ENCODE measurements at places on chromosomes 3 and 15.
A peak's percentile ranks its signal among the peaks of the same experiment; 100 is the strongest.

DNA sequence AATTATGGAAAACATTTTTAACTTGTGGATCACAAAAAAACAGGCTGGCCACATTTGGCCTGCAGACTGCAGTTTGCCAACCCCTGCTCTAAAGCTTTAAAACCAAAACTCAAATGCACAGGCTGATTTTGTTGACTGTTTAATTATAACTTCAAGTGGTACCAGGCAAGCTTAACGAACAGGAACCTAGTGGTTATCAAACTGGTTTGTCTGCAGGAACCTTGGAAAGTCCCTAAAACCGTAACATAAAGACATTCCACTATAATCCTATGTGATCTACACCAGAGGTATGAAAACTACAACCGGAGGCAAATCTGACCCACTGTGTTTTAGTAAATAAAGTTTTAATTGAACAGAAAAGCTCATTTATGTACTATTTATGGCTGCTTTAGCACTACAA lies 52.4 kb downstream of the TBL1XR1 start:
- DNase-seq = no peak

DNA sequence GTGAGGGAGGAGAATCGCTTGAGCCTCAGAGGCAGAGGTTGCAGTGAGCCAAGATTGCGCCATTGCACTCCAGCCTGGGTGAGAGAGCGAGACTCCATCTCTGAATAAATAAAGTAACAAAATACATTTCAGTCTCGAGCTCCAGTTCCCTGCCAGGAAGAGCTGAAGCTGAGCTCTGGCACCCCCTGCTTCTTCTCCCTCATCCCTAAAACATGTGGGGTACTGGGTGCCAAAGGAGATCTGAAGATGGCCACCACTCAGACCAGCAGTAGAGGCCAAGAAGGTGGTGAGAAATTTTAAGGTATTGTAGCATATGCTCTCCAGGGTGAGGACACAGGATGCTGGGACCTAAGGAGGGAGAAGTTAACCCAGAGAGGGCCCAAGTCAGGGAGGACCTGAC lies 75.0 kb upstream of the CGNL1 start:
- no peak for DNase-seq

DNA sequence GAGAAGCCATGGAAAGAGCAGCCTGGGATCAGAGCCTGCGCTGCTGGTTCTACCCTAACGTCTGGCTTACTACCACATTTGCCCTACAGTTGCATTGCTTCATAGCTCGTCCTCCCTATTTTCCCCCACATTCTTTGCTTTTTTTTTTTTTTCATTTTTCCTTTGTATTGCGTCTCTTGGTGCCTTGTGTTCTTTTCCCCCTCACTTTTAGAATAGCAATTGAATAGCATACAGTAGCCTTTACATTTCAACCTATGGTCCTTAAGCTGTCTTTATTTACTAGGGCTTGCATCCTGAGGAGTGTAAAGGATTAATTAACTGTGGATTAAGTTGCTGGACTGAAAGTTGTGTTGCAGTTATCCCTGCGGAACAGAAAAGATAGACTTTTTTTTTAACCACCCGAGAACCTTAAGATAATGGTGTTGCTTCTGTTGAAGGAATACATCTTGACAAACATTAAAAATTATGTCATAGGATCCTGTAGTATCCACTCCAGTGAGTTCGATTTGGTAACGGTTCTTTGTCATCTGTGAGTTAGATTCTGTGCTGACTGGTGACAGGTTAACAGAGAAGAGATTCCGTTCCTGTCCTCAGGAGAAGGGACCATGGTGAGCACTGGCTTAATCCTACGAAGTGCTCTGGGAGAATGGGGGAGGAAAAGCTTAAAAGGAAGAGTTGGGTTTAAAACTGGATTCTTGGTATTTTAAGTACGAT lies 417.4 kb upstream of the NAALADL2 start:
- no peak for DNase-seq

GRCh38 chr15:37880009-37880834 lies 54.2 kb upstream of the TMCO5A start:
- DNase-seq = no peak

DNA sequence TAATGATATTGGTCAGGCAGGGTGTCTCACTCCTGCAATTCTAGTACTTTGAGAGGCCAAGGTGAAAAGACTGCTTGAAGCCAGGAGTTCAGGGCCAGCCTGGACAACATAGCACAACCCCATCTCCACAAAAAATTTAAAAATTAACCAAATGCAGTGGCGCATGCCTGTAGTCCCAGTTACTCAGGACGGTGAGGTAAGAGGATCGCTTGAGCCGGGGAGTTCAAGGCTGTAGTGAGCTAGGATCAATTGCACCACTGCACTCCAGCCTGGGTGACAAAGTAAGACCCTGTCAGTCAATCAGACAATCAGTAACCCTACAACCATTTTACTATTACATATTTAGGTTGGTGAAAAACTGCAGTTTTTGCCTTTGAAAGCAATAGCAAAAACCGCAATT lies 43.0 kb downstream of the RBM15B start:
- DNase-seq = no peak

DNA sequence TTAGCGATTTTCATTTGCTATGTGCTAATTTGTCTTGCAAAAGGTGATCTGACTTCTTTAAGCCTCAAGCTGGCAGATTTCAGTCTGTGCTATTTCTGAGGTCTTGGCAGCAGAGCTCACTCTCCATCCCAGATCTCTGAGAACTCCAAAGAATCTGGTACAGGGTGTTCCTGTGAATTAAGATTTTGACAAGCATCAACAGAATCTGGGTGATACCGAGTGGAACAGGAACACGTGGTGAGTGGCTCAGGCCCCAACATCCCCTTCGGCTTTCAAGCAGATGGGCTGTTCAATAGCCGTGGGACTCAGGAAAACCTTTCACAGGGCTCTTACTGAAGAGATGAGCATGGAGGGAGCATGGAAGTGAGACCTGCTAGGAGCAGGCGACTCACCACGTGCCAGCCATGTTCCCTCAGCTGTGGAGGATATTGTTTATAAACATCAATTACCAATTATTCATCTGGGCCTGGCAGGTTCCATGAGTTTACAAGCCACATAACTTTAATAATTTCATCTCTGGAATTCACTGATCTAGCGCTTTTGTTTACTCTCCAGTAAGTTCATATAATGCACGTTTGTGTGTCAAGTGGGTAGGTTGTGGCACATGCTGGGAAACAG lies 103.4 kb upstream of the SELENOK start:
- DNase-seq = no peak

DNA sequence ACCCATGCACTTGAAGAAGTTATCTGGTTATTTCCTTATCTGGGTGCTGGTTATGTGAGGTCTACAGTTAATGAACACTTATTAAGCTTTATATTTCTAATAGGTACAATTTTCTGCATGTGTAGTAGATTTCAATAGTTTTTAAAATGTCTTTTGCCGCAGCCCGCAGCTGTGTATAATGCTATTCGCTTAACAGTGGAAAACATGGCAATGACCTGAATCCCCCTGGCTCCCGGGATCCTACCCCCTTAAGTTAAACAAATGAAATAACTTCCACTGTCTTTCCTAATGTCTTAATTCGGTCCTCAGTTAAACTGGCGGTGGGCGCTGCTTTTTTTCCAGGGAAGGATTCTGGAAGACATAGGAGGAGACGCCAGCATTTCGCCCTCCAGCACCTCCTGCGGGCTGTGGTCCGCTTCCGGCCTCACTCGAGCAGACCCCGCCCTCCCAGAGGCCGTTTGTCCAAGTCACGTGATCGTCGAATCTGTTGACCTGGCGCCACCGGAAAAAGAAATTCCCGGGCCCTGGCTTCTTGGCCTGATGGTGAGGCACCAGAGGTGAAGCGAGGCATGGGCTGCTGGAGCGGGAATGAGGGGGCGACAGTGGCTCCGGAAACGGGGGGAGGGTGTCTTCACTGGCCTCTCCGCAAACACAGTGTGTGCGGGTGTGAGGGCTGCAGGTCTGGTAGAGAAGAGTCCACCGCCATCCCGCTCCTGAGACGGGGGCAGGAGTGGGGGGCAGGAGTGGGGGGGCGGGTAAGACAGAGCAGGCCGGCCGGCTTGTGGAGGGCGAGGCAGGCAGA lies 45.6 kb upstream of the CSPG4 start:
- DNase-seq = peak; percentile 85

DNA sequence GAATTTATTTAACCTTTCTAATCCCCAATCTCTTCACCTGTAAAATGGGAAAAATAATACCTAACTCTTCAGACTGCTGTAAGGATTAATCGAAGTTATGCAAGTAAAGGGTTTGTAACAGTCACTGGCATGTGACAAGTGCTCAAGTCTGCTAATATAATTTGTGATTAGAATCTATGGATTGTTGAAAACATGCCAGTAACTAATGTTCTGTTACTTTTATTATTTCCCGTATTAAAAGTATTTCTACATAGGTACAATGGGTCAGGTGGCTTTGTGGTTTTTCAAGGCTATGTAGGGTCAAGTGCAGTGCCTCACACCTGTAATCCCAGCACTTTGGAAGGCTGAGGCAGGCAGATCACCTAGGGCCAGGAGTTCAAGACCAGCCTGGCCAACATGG lies 29.4 kb downstream of the ULK4 start:
- DNase-seq = no peak

- no peak for DNase-seq
Measured at GRCh38 chr3:101217472-101218245, 102.7 kb downstream of the IMPG2 start.

DNA sequence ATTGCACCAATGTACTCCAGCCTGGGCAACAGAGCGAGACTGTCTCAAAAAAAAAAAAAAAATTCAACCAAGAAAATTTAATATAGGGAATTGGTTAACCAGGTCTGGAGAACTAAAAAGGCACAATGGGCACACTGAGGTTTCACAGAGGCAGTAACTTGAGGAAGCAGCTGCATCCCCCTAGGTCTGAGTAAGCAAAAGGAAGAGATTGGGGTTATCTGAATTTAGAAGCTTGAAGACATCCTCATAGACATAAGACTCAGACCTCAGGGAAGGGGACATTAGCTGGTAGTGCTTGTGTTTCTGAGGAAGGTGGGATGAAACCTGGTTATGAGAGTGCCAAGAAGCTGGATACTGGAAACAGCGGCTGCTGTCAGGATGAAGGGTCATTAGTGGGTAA lies 50.1 kb upstream of the LEKR1 start:
- DNase-seq = no peak

DNA sequence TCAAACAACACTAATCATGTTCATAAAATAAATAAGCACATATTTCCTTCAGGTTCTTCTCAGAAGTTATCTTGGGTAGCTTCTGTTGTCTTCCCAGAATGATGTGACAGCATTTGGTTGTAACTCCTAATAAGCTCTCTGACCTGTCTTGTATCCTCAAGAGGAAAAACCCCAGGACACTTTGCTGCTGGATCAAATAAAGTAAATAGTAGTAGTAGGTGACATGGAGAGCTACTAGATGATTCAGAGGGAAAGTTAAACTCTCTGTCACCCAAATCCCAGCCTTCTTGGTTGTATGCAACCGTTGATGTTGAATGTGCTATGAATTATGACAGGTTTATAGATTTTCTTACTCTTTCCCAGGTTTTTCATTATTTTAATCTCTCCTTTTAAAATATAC lies 143.0 kb downstream of the ARPP21 start:
- DNase-seq = no peak

DNA sequence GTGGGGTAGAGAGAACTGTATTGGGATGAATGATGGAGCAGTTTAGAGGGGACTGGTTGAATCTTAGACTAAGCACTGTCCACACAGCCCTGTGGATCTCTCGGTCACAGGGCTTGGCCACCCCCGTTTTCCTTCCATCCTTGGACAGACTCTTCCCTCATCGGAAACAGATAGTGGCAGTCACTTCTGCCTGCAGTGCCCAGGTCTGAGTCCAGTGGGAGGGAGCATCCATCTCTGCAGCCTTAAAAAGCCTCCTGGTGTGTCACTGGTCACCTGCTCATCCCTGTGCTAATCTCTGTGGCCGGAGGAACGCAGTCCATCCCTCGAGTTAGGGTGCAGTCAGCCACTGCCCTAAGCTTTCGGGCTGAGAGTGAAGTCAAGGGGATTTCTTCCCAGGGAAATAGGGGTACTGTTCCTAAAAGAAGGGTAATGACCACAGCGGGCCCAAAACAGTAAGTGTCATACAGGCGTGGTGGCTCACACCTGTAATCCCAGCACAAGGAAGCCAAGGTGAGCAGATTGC lies 32.0 kb downstream of the PLA2G4D start:
- no peak for DNase-seq

DNA sequence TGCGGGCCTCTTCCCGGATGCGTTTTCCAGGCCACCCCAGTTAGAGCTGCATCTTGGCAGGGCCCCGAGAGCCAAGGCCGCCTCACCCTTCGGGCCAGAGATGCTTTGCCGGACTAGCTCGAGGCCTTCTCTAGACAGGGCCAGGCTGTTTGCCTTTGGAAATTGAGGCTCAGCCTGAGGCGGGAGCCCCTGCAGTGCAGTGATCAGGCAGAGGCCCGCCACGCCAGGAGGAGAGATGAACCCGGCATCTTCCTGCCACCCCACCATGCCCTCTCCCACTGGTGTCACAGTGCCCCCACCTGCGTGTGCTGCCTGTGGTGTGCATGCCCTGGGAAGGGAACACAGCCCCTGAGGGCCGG lies 8.9 kb upstream of the ROPN1B start:
- DNase-seq = no peak

- peak; percentile 77 for DNase-seq
Measured at GRCh38 chr3:124818398-124819091, 68.6 kb downstream of the ITGB5 start.

GRCh38 chr3:72536206-72536877 lies 311.9 kb downstream of the SHQ1 start:
- no peak for DNase-seq

DNA sequence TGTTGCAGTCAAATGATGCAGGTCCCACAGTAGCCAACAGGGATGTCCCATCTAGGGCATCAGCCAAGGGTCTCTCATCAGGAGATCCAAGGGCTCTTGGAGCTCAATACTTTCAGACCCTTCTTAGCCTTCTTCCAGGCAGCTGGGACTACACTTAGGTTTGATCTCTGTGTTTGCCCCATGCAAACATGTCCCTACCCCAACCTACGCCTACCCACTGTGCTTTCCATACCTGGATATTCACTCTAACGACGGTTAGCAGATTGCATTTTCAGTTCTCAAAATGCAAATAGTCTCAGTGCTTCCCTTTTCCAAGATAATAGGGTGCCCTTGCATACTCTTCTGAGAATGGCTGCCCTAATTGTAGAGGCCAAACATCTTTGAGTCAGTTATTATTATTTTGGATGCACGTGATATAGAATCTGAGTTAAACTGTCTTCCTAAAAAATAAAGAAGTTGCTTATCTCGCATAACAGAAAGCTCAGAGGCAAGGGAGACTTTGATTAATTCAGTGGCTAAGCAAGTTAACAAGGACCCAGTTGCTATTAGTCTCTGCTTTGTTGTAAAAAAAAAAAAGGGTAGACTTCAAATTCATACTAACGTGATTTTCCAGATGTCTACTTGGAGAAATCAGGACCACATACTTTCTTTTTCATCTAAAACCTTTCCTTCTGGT lies 1.0 kb upstream of the CEP70 start:
- no peak for DNase-seq

- DNase-seq = peak; percentile 81
Measured at GRCh38 chr15:84142888-84143337, 92.7 kb upstream of the GOLGA6L4 start.

- DNase-seq = no peak
Measured at GRCh38 chr3:36114353-36114752, 266.0 kb upstream of the STAC start.

DNA sequence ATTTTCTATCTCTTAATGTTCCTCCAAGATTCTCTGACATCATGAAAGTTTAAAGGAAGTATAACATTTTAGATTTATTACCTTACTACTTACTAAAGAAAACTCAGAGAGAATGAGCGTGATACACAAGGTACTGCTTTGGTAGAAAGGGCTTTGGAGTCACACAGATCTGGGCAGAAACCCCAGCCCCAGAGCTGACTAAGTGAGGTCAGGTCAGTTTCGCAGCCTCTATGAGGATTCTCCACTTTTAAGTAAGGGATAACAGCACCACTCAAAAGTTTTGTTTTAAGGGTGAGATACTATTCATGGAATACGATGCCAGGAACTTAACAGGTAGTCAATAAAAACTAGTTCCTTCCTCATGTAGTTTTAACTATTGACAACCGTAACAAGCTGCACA lies 76.1 kb downstream of the CLDN11 start:
- no peak for DNase-seq
